K562 (cell line): ENCODE measurements at places on chromosomes 11 and 22. TPM values are rescaled to one million over a fixed set of nuclear protein-coding genes. Genes with fewer than 3 reads are reported as not detected.
A peak's percentile ranks its signal among the peaks of the same experiment; 100 is the strongest.

CD3E gene
- total RNA-seq, result 0.62 and 1.1 TPM in 2 replicates

ZNF74 gene
- total RNA-seq, result 53.5 and 55.7 TPM in 2 replicates

MMP13 gene
- total RNA-seq, result not detected in 2 replicates

SLC37A2 gene
- total RNA-seq, result 0.58 and 0.71 TPM in 2 replicates

DNA sequence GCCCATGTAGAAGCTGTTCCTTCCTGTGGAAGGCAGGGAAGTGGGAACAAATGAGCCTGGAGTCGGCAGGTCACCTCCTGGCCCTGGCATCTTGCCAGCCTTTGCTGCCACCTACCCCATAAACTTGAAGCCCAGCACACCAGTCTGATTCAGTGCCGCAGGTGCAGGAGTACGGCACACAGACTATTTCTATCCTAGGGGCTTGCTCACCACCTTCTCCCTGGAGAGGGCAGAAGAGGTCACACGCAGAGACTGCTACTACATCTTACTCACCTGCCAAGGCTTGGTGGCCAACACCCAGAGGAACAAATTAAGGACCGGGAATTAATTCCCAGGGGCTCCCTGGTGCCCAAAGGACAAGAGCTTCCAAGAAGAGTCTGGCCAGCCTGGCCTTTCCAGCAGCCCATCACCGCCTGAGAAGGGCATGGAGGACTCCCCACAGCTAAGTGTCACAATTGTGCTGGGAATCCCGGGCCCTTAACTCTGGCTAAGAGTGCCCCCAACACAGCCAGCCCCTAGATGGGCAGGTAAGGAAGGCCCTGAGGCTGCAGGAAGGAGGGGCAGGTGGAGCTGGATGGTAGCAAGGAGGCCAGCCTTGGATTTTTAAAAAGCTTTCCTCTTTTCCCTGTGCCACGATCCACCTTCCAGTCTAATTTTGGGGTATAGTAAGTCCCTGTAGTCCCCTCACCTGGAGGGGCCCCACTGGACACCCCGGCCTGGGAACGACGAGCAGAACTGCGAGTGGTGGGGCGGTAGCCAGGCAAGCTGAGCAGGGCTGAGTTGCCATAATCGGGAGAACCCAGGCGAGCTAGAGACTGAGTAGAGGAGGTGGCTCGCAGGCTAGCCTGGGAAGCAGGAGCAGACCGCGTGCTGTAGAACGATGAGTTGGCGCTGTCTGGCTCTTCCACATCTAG lies 6.9 kb downstream of the IL18BP start:
- peaks cover 95% of the 10 kb centered on the region for H3K36me3 ChIP-seq
- H3K27me3 ChIP-seq, result no peaks in the 10 kb centered on the region
- no peak overlapping the region for H3K4me3 ChIP-seq
- DNase-seq, result no peak
- peaks cover 4% of the 10 kb centered on the region; the same call in 2 of the 3 replicates for H3K4me1 ChIP-seq

DNA sequence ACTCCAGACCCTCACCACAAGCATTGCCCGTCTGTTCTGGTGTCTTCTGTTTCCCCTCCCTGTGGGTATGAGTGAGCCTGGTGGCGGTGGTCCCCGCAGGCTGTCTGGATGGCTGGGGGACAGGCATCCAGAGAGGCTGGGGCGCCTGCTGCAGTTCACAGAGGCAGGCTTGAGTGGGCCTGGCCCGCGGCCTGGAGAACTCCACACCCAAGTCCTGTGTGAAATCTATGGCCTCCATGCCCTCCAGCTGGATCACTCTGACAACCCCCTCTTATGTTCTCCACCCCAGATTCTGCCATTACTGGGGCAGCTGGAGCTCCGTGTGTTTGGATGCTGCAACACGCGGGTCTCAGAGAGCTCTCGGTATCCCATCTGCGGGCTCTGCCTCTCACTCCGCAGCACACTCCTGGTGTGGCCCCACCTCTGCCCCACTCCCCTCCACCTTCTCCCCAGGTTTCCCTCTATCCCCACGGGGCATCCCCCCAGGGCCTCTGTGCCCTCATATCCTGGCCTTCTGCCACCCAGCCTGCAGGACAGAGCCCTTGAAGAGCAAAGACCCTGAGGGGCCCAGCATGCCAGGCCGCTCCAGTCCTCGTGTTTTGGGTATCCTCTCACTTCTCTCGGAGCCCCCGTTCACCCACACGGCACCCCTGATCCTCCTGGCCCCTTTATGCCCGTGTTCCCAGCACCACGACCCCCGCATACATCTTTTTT lies 31.3 kb downstream of the LRRC74B start:
- peaks cover 25% of the 10 kb centered on the region for H3K4me1 ChIP-seq
- peaks cover 62% of the 10 kb centered on the region for H3K27me3 ChIP-seq
- H3K27ac ChIP-seq, result no peak overlapping the region
- no peaks in the 10 kb centered on the region for H3K36me3 ChIP-seq
- DNase-seq, result no peak

GRCh38 chr11:111302298-111302697 lies 4.0 kb downstream of the POU2AF3 start:
- H3K27me3 ChIP-seq, result peaks cover 2% of the 10 kb centered on the region; the same call in 1 of the 3 replicates
- H3K27ac ChIP-seq, result no peak overlapping the region
- no peak overlapping the region for H3K4me3 ChIP-seq
- H3K4me1 ChIP-seq, result peaks cover 9% of the 10 kb centered on the region; the same call in 1 of the 2 replicates
- no peaks in the 10 kb centered on the region for H3K36me3 ChIP-seq

DNA sequence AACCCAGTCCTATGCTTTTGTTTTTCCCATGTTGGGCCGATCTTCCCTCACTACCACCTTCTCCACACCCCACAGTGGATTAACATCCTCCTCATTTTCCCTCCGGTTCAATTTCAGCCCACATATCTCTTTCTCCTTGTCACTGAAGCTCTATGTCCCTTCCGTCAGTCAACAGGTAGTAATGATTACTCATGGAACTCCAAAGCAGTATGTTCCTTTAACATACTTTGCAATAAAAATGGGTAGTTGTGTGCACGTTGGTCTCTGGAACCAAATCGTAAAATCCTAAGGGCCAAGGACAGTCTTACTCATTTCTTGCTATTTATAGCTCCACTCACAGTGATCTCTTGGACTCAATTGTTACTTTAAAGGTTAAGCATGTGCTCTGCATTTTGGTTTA lies 20.2 kb downstream of the AMOTL1 start:
- no peak overlapping the region for H3K4me3 ChIP-seq
- H3K27me3 ChIP-seq, result no peaks in the 10 kb centered on the region
- no peak for DNase-seq
- H3K4me1 ChIP-seq, result no peaks in the 10 kb centered on the region
- H3K36me3 ChIP-seq, result no peaks in the 10 kb centered on the region

DNA sequence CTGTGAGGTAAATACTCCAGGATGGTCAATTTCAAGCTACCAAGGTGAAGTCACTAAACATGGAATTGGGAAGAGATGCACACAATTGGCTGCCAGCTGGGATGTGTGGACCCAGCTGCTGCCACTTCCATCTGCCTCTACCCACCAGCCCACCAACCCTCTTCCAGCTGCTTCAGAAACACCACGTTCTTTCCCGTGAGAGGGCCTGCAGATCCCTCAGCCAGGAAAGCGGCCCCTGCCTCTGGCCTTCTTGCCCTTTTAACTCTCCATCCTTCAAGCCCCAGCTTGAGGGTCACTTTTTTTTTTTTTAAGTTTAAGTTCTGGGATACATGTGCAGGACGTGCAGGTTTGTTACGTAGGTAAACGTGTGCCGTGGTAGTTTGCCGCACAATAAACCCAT lies 20.0 kb downstream of the PRG3 start:
- H3K27ac ChIP-seq, result no peak overlapping the region
- H3K27me3 ChIP-seq, result no peaks in the 10 kb centered on the region
- no peaks in the 10 kb centered on the region for H3K36me3 ChIP-seq
- DNase-seq, result no peak
- peaks cover 14% of the 10 kb centered on the region for H3K4me1 ChIP-seq
- no peak overlapping the region for H3K4me3 ChIP-seq

DNA sequence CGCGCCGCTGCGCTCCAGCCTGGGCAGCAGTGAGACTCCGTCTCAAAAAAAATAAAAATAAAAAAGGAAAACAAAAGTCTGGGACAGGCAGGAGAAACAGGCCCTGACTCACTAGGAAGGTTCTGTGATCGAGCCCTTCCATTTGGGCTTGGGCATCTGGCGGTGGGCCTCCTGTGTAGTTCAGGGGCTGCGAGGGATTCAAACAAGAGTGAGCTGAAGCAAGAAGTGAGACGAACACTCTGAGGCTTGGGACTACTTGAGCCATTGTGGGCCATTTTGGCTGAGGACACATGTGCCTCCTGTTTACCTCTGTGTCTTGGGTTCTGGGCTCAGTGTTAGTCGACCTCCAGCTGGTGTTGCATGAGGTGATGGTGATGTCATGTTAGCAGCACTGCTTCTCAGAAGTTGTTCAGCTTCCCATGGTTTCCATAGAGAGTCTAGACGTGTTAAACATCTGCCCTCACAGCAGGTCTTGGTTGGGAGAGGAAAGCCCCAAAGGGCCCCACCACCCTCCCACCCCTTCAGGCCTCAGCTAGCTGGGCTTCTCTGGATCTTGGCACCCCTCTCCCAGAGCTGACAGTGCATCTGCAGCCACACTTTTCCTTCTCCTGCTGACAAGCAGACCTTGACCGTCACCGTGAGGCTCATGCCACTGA lies 57.8 kb downstream of the MED15 start:
- DNase-seq, result no peak
- peaks cover 11% of the 10 kb centered on the region for H3K4me1 ChIP-seq
- no peaks in the 10 kb centered on the region for H3K27me3 ChIP-seq
- H3K4me3 ChIP-seq, result no peak overlapping the region
- H3K36me3 ChIP-seq, result peaks cover 92% of the 10 kb centered on the region

- no peak overlapping the region for H3K27ac ChIP-seq
- peaks cover 17% of the 10 kb centered on the region; the same call in 2 of the 3 replicates for H3K4me1 ChIP-seq
- no peak overlapping the region for H3K4me3 ChIP-seq
- H3K36me3 ChIP-seq, result peaks cover 72% of the 10 kb centered on the region
Measured at GRCh38 chr11:14638561-14638960, 5.0 kb upstream of the PDE3B start.

DNA sequence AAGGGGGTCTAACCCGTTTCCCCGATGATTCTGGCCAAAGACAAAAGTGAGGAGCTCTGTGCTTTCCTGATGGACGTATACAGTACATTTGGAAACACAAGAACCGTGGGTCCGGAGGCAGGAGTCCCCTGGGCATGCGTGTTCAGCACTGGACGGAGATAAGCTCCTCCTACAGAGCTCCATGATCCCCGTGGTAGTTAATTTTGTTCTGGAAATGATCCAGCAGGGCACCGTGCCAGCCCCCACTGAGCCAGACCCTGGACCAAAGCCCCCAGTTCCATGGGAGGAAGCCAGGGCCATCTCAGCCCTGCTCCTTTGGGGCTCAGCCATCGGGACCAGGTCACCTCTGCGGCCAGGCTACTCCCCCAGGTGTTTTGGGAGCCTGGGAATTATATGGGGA lies 83.3 kb downstream of the TRMU start:
- no peaks in the 10 kb centered on the region for H3K4me1 ChIP-seq
- DNase-seq, result no peak
- no peak overlapping the region for H3K27ac ChIP-seq
- H3K36me3 ChIP-seq, result no peaks in the 10 kb centered on the region
- no peak overlapping the region for H3K4me3 ChIP-seq
- peaks cover 7% of the 10 kb centered on the region; the same call in 2 of the 3 replicates for H3K27me3 ChIP-seq

DNA sequence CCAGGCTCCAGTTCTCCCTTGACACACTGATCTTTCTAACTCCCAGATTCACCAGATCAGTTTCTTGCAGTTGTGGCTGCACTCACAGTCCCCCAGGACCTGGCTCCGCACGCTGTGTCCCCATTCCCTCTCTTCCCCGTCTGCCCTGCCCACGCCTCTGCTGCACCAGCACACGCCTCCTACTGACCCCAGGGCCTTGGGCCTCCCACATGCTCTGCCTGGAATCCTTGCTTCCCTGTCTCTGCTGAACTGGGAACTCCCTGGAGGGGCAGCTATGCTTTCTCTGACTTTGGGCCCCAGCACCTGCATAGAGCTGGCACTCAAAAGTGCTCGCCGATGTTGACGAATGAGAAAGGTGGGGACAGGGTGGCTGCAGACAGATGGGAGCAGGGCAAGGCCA lies 68.9 kb downstream of the MYO7A start:
- no peaks in the 10 kb centered on the region for H3K36me3 ChIP-seq
- H3K27me3 ChIP-seq, result no peaks in the 10 kb centered on the region
- H3K27ac ChIP-seq, result no peak overlapping the region
- H3K4me3 ChIP-seq, result no peak overlapping the region

DNA sequence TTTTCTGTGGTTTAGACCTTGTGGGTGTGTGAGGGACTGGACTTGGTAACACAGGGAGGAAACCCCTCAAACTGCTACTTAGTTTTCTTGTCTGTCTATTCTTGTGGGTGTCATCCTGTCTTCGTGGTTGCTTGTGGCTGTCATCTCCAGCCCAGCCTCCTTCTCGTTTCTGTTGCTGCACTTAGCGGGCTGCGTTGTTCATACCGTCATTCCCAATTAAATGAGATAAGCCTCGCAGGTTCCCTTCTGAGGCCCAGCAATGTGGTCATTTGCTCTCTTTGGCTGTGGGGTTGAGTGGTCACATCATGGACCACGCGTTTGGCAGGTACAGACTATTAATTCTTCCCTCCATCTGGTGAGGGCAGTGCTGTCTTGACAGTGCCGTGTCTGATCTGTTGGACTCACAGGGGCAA lies 18.8 kb downstream of the PANX1 start:
- no peaks in the 10 kb centered on the region for H3K36me3 ChIP-seq
- H3K27me3 ChIP-seq, result no peaks in the 10 kb centered on the region
- no peak for DNase-seq
- no peak overlapping the region for H3K27ac ChIP-seq

- H3K4me3 ChIP-seq, result no peak overlapping the region
- H3K27ac ChIP-seq, result no peak overlapping the region
- no peaks in the 10 kb centered on the region for H3K4me1 ChIP-seq
- DNase-seq, result no peak
- H3K27me3 ChIP-seq, result peaks cover 34% of the 10 kb centered on the region
Measured at GRCh38 chr11:120501976-120502755, 9.4 kb upstream of the GRIK4 start.

DNA sequence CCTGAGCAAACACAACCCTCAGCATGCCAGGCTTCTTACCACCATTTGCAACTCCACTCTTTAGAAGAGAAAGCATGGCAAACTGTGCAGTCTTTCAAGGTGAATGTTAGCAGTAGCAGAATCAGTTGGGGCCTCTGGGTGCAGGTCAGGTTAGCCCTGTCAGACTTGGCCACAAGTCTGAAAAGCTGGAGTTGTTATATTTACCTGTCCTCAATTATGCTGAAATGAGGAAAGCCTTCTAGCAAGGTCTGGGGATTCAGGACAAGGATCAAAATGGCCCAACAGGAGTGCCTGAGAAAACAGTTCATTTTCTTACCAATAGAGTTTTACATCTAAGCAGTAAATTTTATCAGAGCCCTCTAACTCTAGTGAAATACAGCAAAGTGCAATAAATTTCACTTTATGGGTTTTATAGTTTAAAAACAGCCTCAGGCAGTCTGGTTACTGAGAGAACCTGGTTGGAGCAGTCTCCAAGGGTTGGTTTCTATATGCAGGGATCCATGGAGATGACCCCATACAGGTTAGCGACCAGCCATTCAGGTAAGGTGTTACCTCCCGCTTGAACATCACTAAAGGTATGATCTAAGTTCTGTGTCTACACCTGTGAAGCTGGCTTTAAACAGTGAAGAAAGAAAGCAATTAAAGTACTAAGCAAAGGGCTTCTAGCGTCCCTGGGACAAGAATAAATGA lies 212.5 kb upstream of the MPPED2 start:
- no peak overlapping the region for H3K27ac ChIP-seq
- H3K4me3 ChIP-seq, result no peak overlapping the region
- H3K4me1 ChIP-seq, result no peaks in the 10 kb centered on the region
- H3K27me3 ChIP-seq, result no peaks in the 10 kb centered on the region
- DNase-seq, result no peak

- peaks cover 45% of the 10 kb centered on the region for H3K36me3 ChIP-seq
- H3K4me3 ChIP-seq, result peak overlapping the region; percentile 59
- H3K4me1 ChIP-seq, result peaks cover 17% of the 10 kb centered on the region; the same call in 2 of the 3 replicates
- DNase-seq, result no peak
- H3K27me3 ChIP-seq, result no peaks in the 10 kb centered on the region
Measured at GRCh38 chr11:78138291-78138690, 1.1 kb downstream of the ALG8 start.

- peaks cover 15% of the 10 kb centered on the region; the same call in 2 of the 3 replicates for H3K36me3 ChIP-seq
- no peak overlapping the region for H3K4me3 ChIP-seq
- no peak for DNase-seq
- no peak overlapping the region for H3K27ac ChIP-seq
Measured at GRCh38 chr11:17280494-17281127, 4.1 kb downstream of the NUCB2 start.
